ENCODE measurements at places on chromosomes 16 and 17. TPM values are rescaled to one million over a fixed set of nuclear protein-coding genes. Genes with fewer than 3 reads are reported as not detected.

- peak; percentile 79 for DNase-seq
Measured at GRCh38 chr17:58525239-58525638, 10.8 kb upstream of the MTMR4 start.

GRCh38 chr17:75010683-75011400 lies 1.6 kb upstream of the MRPL58 start:
- peak; percentile 74 for DNase-seq

GRCh38 chr17:10579270-10579669 lies 29.8 kb upstream of the MYH2 start:
- DNase-seq = no peak

DNA sequence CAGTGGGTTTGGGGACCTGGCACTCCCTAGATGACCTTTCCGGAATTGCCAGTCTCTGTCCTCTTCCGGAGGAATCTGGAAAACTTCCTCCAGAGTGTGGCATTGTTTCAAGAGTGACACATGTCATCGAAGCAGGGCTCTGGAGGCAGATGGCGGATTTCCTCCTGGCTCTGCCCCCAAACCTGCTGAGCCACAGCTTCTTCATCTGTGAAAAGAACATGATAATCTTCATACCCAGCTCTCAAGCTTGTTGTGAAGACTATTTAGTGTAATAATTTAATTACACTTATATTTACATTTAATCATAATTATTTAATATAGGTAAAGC lies 19.7 kb upstream of the TEX2 start:
- DNase-seq = no peak

- peak; percentile 37 for DNase-seq
Measured at GRCh38 chr17:16155536-16155935, 59.8 kb downstream of the NCOR1 start.

- DNase-seq = no peak
Measured at GRCh38 chr17:27233059-27233458, 60.9 kb upstream of the WSB1 start.

GRCh38 chr17:45256114-45256966 lies 5.6 kb downstream of the SPATA32 start:
- no peak for DNase-seq

DNA sequence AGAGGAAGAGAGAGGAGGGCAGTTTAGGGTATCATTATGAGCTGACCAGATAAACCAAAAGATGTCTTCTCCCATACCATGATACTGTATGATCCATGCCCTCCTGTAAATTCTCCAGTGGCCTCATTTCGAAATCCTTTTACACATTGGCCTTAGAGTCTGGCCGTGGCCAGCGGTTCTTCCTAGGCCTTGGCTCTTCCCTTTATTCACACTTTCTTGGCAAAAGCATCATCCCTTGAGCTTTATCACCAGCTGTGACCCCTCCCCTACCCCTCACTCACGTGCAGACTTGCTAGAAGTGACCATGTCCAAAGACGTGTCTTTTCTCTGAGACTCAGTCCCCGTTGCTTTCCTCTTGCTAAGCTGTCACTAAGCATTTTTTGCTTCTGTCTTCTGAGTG lies 22.8 kb downstream of the KATNIP start:
- no peak for DNase-seq

- no peak for DNase-seq
Measured at GRCh38 chr17:3411070-3411469, at the start of gene OR3A3. OR3A3 (plus strand) TSS chr17:3411370.

GRCh38 chr17:54239291-54239690 lies 416.6 kb downstream of the KIF2B start:
- no peak for DNase-seq

DNA sequence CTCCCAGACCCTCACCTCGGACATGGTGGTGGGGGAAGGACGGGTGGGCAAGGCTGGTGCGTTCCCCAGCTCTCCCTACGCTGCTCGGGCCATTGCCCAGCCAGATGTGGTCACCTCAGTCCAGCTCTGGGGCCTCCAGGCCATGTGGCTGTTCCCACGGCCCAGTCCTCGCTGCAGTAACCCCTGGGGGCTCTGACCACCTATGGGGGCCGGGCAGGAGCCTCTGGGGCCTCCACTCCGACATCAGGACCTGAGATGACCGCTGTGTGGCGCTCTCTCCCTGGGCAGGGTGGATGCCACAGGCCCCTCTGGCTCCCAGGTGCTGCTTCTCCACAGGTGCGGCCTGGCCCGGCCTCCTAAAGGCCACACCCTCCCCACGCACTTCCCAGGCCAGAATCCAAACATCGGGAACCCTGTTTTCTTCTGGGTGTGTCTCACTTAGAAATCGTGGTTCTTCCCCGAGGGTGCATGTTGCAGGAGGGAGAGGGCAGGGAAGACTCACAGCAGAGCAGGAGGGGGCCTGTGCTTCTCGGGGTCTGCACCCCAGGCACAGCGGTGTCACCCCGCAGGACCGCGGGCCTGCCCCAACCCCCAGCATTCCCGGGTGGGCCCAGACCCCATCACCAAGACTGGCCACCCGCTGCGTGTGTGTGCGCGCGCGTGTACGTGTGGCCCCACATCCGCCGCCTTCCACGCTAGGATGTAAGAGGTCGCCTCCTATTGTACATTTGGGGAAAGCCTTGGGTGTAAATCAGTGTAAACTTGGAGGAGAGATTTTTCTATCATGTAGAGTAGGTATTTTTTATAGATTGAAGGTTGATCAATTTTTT lies 5.9 kb upstream of the CAPN15 start:
- no peak for DNase-seq

DNA sequence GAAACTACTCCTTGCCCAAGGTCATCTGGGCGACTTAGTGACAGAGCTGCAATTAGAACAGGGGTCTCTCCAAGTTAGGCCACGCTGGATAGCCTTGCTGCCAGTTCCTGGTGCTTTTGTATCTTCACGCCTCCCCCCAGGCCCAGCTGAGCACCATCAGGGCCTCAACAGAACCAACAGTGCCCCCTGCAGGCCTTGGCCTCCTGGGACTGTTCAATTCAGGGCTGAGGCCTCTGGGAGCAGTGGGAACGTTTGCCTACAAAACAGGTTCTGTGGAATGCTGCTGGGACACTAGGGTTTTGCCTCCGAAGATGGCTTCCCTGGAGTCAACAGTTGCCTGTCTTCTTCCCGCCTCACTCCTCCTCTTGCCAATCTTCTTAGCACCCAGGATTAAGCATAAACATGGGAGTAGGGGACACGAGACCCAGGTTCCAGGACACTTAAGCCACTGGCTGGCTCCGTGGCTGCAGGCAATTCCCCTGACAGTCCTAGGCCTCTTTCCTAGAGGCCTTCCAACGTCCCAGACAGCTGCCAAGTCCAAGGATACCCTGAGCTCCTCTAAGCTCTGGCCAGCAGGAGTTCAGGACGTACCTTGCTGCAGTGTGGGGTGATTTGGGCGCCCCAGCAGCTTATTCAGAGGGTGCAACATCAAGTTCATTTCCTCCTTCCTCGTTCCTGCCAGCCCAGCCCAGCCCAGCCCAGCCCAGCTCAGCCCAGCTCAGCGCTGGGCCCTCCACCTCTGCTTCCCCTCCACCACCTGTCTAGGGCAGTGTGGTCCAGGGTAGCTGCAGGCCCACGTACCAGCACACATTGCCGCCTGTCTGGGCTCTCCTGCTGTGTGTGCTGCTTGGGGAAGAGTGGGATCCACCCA lies 246.6 kb upstream of the RPL38 start:
- DNase-seq = no peak

DNA sequence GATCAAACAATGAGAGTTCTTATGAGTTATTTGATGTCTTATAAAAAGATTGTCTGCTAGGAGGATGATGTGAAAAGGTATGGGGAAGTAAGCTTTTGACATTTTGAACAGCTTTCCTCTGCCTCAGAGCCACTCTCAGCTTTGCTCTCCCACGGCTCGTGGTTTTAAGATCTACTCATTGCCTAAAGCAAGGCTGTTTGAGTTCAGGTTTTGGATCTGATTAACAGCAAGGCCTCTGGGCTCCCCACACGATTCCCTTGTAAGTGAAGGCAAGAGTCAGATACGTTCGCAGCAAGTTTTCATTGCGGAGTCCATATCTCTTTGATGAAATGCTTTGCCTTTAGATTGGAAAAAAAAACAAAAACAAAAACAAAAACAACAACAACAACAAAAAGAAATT lies 515.0 kb upstream of the SALL1 start:
- peak; percentile 5 for DNase-seq

DNA sequence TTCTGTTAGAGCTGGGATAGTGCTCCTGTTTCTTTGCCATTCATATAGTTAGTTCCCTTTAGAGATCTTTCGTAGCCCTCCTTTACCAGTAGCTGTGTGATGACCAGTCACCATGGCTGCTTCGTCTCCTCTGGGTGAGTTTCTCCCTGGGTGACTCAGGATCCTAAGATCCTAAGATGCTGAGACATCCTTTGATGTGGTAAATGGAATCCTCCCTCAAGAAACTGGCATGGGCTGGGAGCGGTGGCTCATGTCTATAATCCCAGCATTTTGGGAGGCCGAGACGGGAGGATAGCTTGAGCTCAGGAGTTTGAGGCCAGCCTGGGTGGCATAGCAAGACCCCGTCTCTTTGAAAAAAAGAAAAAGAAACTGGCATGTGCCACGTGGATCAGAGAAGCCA lies 5.9 kb downstream of the PHAF1 start:
- peak; percentile 94 for DNase-seq

DNA sequence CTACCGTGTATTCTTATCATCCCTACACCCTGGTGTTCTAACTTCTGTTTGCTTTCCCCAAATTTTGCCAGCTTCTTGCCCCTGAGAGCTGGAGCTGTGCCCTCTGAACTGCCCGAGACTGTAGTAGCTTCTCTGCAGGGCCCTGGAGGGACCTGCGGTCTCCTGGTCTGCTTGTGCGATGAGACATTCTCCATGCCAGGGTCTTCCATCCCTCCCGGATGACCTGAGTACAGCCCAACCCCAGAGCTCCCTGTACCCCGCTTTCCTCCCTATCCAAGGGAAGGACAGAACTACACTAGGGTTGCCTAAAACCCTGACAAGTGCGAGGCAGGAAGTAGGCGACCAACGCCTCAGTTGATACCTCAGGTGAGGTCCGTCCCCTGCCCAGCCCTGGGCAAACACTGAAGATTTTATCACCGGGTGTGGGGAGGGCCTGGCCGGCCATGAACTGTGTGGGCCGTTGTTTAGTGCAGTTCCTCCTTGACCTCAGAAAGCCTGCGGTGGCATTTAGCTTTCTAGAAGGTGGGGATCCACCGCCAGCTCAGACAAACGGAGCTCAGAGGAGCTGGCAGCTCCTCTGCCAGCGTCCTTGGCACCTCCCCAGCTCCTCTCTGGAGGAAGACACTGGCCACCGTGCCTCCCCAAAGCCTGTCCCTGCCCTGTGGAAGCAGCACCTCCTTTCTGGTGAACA lies 13.7 kb downstream of the CANT1 start:
- no peak for DNase-seq

DNA sequence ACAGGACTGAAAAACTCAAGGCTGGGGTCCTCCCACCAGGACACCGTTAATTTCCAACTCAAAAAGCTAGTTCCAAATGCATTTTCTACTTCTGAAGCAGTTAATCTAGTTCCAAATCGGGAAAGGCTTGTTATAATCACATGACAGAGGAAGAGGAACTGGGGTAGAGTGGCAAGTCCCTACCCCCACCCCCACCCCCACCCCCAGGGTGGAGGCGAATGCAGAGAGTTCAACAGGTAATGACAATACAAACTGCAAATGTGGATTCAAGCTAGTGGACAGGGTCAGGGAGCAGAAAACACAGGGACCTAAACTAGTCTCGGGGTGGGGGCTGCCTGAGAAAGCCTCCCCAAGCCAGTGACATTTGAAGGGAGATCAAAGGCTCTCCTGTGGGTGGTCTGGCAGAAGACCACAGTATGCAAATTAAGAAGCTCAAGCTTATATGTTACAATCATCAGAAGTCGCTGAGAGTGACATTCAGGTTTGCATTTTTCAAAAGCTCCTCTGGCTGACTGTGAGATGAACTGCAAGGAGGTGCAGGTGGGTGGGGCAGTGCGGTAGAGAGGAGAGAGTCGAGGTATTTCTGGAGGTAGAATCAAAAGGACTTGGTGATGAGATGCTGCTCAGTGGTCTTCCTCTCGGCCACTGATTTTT lies 56.4 kb upstream of the SLC25A19 start:
- no peak for DNase-seq

DNA sequence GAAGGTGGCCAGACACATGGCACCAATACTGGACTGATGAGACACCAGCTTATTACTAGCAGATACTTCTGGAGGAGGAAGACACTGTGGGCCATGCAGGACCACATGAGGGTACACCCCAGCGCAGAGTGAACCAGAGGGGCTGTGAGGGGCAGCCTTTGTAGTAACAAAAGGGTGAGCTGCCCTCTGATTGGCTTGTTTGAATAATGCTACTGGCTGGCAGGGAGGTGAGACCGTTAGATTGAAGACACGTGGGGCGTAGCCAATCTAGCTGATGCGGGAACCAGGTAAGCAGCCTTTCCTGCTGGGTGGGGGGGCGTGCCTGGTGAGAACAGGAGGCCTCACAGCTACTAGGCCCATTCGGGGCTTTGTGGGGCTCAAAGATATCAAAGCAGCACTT lies 102.8 kb upstream of the SEC14L1 start:
- no peak for DNase-seq

GRCh38 chr17:49401971-49402611 lies 12.6 kb downstream of the PHB1 start:
- DNase-seq = no peak

NPEPPS gene
- 387 TPM for total RNA-seq

CD7 gene
- total RNA-seq = not detected

SYT17 gene
- total RNA-seq = not detected

USP43 gene
- total RNA-seq = 10.3 TPM

NAGS gene
- total RNA-seq = 6.1 TPM

KRTAP1-1 gene
- 0.25 TPM for total RNA-seq

NUPR1 gene
- total RNA-seq = 1.4 TPM

P2RX5 gene
- 2.9 TPM for total RNA-seq

OTOP2 gene
- not detected for total RNA-seq

TMEM100 gene
- 0.17 TPM for total RNA-seq

C17orf50 gene
- not detected for total RNA-seq

BAIAP3 gene
- total RNA-seq = 2.1 TPM

TMEM235 gene
- total RNA-seq = not detected

CES3 gene
- 1.3 TPM for total RNA-seq

Data from renal cortical epithelial cell (primary cell).